ENCODE measurements at places on chromosomes 1 and 21.

DNA sequence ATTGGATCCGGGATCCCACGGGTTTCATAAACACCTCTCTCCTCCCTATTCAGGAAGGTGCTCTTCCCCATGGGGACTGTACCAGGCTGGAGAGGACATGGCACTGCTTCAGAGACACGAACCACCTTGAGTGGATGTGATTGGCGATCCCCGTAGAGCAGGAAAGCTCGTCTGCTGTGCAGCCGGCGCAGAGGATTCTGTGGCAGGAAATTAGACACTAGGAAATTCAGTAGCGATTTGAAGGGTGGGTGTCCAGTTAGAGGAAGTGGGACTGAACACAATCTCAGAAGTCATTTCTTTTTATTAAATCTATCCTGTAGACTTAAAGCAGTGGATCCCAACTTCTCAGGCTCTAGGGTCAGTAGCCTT lies 767 bp downstream of the PDIK1L start:
- peak; percentile 36 for DNase-seq

- DNase-seq: no peak
Observed at GRCh38 chr1:84121360-84121759, 22.7 kb upstream of the PRKACB start.

GRCh38 chr1:6245869-6246496 lies 2.0 kb downstream of the HES3 start:
- DNase-seq: peak; percentile 77

GRCh38 chr1:160539990-160540858 lies 17.2 kb upstream of the SLAMF6 start:
- peak; percentile 76 for DNase-seq

DNA sequence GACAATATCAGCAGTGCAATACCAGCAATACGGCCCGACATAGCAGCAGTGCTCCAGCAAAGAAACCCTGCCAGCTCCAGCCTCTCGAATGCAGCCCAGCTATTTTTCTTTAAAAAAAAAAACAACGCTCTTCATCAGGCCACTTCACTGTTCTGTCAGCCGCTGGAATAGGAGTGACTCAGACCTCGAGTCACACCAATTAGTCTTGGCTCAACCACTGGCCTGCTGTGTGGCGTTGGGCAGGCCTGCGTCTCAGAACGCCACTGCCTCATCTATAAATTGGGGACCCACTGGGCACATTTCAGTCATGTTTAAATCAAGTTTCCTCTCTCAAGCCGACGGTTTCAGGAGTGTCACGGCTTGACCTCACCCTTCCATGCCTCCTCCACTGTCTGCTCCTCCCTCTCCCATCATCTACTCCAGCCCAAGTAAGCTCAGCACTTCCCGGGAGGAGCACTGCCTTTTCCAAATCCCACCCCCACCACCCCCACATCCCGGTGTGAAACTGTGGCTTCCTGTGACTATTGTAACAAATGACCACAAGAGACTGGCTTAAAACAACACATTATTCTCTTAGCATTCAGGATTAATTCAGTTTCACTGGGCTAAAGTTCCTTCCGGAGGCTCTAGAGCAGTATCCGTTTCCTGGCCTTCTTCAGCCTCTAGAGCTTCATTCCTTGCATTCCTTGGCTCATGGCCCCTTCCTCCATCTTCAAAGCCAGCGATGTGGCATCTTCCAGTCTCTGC lies 71.9 kb upstream of the EFHD2 start:
- DNase-seq: no peak

DNA sequence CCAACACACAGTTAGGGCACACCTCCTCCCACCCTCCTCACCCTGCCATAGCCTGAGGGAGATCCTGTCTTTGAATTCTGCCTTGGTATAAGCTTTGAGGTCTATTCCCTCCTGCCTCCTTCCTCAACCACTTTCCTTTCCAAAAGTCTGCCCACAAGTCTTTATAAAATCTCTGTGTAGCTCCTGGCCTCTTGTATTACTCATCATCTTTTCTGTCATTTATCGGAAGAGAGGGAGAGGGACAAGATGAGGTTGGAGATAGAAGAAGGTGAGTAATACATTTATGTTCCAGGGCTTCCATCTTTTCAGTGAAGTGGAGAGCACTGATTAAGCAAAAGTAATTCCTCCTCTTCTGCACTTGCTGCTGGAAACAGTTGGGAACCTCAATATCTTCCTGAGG lies 30.5 kb upstream of the EFCAB14 start:
- no peak for DNase-seq

DNA sequence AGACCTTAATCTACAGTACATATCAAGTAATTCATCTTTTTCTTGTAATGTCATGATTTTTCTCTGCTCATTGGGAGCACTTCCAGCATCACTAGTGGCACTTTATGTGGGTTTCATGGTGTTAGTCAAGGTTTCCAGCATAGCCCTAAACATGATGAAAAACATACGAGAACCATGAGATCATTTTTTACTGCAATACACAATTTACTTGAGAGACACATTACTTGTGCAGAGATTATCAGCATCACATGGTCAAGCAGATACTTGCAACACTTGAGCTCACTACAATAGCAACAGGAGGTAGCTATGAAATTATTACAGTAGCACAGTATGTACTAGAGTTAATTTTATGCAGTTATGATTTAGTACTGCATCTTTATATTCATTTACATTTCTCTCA lies 36.4 kb downstream of the ITGB3BP start:
- no peak for DNase-seq

- DNase-seq: peak; percentile 56
Observed at GRCh38 chr1:15848143-15848928, 829 bp downstream of the SPEN start.

DNA sequence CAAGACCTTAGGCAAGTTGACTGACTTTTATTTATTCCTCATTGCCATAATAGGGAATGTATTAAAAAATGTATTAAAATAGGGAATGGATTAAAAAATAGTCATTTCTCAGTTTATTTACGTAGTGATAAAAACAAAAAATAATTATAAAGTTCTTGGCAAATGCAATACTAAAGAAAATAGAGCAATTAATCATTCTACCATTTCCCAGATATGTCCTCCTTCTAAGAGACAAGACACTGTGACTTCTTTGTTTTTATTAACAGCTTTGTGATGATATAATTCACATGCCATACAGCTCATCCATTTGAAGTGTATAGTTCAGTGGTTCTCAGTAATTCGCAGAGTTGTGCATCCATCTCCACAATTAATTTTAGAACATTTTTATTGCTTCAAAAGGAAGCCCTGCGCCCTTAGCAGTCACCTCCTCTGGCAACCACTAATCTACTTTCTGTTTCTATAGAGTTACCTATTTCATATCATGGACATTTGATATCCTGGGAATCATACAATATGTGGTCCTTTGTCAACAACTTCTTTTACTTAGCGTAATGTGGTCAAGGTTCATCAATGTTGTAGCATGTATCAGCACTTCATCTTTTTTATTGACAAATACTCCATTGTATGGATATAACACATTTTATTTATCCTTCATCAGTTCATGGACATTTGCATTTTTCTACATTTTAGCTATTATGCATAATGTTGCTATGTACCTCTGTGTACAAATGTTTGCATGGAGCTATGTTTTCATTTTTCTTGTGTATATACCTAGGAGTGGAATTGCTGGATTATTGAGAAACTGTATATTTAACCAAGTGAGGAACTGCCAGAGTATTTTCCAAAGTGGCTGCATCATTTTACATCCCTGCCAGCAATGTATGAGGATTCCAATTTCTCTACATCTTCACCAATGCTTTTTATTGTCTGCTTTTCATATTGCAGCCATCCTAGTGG lies 5.6 kb downstream of the TBX19 start:
- no peak for DNase-seq

- no peak for DNase-seq
Observed at GRCh38 chr1:14973773-14974172, 179.8 kb upstream of the TMEM51 start.

DNA sequence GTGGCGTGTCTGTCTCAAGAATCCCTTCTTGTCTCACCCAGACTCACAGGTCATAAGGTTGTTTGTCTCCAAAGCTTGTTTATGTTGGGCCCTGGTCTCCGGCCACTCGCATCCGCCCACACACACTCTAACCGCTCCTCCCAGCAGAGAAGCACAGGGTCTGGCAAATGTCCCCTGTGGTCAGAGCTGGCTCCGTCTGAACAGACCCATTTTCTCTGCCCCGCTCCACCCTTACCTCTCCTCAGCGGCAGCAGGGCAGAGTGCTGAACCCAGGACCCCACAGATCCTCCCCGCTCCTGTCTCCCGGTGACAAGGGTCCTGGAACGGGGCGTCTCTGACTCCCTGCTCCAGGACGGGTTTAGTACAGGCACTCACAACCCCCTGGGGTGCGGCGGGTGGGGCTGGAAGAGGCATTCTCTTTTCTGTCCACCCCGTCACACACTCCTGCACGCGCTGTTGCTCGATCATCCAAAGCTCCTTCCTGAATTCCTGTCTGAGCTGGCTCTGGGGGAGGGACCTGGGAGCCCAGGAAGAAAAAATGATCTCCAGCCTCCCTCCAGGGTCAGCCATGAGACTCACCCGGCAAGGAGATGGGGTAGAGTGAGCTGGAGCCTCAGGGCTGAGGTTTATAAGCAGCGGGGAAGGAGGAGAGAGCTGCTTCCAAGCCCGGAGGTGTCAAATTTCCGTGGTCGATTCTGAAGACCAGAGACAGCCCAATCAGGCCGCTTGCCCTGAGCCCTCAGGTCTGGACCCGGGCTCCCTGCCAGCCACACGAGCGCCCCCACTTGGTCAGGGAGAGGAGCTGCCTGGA lies at the start of gene S100A13:
S100A13 (minus strand) TSS at position 602 of the 811 bp plus-strand sequence. CDS start 1,033 bp downstream, outside the sequence.
- peak; percentile 25 for DNase-seq

- DNase-seq: no peak
Observed at GRCh38 chr1:51526248-51526647, 7.2 kb upstream of the EPS15 start.

GRCh38 chr1:117359561-117360289 lies 7.5 kb upstream of the MAN1A2 start:
- DNase-seq: no peak

DNA sequence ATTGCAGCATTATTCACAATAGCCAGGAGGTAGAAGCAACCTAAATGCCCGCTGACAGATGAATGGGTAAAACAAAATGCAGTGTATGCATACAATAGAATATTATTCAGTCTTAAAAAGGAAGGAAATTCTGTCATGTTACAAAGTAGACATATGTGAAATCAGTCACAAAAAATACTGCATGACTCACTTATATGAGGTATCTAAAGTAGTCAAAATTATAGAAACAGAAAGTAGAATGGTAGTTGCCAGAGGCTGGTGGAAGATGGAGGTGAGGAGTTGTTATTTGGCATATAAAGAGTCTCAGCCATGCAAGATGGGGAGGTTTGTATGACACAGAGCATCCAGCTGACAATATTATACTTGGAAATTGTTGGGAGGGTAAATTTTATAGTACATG lies 43.0 kb upstream of the EGLN1 start:
- DNase-seq: peak; percentile 46

- DNase-seq: no peak
Observed at GRCh38 chr1:183163316-183163715, 22.7 kb upstream of the LAMC2 start.

DNA sequence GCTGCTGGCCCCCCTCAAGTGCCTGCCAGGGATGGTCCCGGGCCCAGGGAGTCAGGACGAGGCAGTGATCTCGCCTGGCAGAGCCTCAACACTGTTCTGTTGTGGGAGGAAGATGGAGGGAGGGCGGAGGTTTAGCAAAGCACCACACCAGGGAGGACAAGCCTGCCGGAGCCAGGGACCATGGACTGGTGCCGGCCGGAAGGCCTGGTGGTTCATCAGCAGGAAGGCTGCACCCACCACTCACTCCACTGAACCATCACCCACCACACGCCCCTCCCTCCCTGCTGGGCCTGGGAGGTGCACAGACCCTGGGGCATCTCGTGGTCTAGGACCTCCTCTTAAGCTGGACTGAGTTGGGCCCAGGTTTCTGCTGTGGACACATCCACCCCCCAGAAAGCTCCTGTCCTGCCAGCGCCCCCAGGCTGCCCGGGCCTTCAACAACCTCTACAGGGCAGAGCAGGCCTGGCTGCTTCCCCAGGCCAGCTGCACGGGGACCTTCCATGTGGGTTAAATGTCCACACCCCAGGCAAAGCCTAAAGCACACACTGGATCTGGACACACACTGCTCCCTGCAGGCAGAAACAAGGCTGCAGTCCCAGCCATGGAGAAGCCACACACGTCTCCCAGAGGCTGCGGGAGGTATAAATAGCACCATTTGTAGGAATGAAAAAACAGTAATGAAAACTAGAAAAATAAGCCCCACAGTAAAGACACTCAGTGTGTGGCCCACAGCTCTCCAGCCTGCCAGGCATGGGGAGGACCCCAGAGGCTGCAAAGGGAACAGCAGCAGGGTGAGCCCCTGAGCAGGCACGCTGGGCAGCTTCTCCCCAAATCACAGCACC lies 10.4 kb upstream of the TMEM240 start:
- no peak for DNase-seq

- DNase-seq: no peak
Observed at GRCh38 chr1:59409549-59409948, 112.7 kb downstream of the FGGY start.

DNA sequence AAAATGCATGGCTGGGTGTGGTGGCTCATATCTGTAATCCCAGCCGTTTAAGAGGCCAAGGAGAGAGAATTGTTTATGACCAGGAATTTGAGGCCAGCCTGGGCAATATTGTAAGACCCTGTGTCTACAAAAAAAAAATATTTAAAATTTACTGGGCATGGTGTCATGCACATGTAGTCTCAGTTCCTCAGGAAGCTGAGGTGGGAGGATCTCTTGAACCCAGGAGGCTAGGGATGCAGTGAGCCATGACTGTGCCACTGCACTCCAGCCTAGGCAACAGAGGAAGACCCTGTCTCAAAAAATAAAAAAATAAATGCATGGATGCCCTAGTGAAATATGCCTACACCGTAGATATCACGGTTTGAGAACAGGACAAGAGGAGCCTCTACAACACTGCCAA lies 1331.2 kb upstream of the B3GALT2 start:
- DNase-seq: no peak

DNA sequence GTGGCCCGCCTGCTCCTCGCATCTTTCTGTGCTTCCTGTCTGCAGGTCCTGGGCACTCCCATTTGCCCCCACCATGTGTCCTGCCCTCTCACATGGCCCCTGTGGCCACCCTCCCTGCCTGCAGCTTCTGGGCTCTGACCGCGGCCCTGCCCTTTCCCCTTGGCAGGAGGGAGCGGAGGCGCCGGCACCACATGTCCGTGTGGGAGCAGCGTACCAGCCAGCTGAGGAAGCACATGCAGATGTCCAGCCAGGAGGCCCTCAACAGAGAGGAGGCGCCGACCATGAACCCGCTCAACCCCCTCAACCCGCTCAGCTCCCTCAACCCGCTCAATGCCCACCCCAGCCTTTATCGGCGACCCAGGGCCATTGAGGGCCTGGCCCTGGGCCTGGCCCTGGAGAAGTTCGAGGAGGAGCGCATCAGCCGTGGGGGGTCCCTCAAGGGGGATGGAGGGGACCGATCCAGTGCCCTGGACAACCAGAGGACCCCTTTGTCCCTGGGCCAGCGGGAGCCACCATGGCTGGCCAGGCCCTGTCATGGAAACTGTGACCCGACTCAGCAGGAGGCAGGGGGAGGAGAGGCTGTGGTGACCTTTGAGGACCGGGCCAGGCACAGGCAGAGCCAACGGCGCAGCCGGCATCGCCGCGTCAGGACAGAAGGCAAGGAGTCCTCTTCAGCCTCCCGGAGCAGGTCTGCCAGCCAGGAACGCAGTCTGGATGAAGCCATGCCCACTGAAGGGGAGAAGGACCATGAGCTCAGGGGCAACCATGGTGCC lies 249.1 kb downstream of the CACNA1E start:
- no peak for DNase-seq

GRCh38 chr21:45244799-45245340 lies 42.8 kb downstream of the POFUT2 start:
- no peak for DNase-seq
